ENCODE measurements at places on chromosomes 7 and 10. TPM values are rescaled to one million over a fixed set of nuclear protein-coding genes. Genes with fewer than 3 reads are reported as not detected.

GRCh38 chr10:108203905-108204527, 1039.5 kb upstream of the SORCS1 start:
- DNase-seq: no peak

DNA sequence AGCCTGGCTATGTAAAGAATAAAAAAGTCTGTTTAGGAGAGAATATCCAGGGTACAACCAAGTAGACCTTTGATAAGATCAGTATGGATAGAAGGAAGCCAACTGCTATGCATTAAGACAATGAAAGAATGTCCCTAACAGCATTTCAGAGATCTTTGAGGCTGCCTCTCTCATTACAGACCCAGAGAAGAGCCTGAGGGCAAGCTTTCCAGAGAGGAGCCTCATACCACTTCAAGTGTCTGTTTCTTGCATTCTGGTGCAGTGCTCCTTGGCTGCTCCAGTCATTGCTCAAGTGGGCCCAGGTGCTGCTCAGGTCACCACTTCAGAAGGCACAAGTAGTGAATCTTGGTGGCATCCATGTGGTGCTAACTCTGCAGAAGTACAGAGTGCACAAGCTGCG, 514.0 kb downstream of the PLXDC2 start:
- DNase-seq: no peak

DNA sequence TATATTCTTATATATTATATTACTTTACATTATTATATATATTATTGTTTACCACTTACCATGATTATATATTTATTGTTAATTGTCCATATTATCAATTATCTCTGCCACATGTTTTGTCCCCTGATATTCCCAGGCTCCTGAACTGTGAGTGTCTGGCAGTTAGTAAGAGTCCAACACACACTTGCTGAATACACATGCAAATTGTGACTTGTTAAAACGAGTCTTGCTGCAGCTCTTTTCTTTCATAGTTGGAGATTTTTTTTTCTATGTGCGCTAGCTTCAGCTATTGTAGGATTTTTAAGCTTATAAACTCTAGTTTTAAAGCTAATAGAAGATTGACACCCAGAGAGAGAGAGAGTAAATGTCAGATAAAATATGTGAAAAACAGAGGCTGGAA, 207.8 kb upstream of the FAM3C start:
- no peak for DNase-seq

GRCh38 chr10:45224219-45224841, 91.1 kb downstream of the OR13A1 start:
- no peak for DNase-seq

GRCh38 chr7:28607855-28608193, 195.5 kb downstream of the CREB5 start:
- no peak for DNase-seq

GRCh38 chr10:71561003-71561574, 158.5 kb downstream of the C10orf105 start:
- no peak for DNase-seq

- no peak for DNase-seq
Observed at GRCh38 chr10:76396134-76396533, 964.7 kb downstream of the LRMDA start.

DNA sequence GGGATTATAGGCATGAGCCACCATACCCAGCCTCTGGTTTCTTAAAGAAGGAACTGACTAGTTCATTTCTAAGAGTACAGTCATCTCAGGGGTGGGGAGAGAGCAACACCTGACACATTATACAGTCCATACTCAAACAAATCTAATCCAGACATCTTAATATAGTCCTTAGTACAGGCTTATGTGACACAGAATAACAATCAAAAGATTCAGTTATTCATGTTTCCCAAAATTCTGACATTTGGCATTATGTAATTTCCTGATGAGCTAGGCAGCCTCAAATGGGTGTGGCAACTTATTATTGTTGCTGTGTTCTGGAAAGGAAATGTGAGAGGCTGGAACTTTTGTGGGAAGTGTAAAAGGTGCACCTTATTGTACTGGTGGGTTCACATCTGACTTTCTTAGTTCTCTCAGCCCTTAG, 116.3 kb downstream of the WDFY4 start:
- no peak for DNase-seq

- no peak for DNase-seq
Observed at GRCh38 chr7:38411404-38411803, 138.0 kb upstream of the TARP start.

- DNase-seq: no peak
Observed at GRCh38 chr7:24069751-24070150, 214.2 kb upstream of the NPY start.

DNA sequence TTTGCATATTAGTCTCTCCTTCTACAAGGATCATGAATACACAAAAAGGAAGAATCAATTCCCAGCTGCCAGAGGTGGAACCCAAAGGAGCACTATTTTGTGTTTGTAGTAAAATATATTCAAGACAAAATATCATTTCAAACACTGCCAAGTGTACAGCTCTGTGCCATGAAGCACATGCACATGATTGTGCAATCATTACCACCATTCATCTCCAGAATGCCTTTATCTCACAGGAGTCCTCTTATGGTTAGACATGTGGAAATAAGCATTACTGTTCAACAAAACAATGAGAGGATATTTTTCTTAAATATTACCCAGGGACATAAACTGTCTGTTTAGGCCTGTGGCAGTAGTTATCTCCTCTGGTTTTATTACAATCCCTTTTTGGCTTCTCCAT, 151.4 kb upstream of the PPP1R3A start:
- DNase-seq: no peak

GRCh38 chr10:35705051-35705450, 63.0 kb upstream of the FZD8 start:
- DNase-seq: no peak

DNA sequence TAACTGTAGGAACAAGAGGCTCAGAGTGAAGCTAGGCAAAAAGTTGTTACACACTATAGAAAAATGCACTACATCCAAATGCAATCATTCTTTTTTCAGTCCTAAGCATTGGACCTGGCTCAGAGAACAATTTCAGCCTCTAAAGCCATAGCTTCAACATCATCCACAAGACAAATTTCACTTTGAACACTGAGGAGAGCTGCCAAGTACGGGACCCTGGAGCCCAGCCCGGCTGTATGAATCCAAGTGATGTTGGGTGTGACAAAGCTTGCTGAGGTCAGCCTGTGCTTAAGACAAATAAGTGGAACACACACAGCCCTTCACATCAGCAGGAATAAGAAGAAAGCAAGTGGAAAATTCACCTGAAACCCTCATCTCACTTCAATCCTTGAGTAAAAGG, 233.1 kb upstream of the PFKP start:
- no peak for DNase-seq

DNA sequence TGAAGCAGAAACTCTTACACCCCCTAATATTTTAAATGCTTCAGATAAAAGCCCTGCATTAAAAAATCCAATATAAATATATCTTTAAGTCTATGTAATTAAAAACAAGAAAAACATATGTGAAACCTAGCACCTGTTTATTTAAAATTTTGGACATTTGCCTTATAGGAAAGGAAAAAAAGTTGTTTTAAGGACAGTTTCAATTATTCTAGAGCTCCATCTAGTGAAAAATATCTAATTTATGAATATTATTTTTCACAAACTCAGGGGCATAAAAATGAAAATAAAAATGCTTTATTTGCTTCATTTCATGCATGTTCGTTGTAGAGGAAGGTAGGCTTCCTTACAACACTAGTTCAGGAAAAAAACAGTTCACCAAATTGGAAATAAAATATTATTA, 26.1 kb downstream of the ENKUR start:
- DNase-seq: no peak

- DNase-seq: no peak
Observed at GRCh38 chr10:52877451-52877850, 104.9 kb upstream of the MBL2 start.

DNA sequence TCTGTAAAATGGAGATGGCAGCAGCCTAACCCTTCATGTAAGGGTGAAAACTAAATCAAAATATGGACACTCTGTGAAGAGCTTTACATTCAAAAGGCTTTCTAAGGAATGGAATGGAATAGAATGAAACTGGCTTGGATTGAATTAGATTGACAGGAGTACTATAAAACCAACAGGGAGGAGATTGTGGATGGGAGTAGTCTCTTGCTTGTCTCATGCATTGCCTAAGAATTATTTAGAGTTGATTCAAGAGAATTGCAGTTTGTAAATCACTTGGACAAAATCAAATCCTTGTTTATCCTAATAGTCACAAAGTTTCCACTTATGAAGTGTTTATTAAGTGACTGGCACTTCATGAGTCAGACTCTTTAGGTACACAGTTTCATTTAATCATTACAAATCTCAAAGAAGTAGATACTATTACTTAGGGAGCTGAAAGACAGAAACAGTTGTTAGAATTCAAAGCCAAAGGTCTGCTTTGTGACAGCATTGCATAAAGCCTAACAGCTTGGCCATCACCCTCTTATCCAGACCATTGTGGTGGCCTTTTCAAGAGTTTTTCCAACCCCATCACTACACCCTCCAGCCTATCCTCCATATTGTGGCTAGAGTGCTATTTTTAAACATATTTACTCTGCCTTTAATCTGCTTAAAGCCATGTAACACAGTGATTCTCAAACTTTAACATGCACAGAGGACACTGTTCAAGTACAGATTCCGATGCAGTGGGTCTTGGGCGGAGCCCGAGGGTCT, 91.9 kb upstream of the GHITM start:
- no peak for DNase-seq

DNA sequence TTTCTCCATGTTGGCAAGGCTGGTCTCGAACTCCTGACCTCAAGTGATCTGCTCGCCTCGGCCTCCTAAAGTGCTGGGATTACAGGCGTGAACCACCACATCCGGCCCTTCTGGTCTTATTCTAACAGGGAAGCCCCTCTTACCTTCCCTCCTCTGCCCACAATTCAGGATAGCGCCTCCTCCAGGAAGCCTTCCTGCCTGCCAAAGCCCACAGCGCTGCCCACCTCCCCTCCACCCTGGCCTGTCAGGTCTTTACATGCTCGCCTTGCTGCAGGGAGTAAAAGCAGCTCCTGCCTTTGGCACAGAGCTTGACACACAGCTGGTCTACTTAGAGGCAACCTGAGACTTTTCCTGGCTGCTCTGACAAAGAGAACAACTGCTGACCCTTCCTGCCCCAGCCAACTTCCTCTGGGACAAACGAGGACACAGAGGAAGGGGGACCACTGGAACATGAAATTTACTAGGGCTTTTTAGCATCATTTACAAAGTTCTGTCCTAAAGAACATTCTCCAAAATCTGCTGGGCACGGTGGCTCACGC, 13.2 kb downstream of the MLXIPL start:
- no peak for DNase-seq

GRCh38 chr10:126919426-126919825, 14.2 kb downstream of the DOCK1 start:
- no peak for DNase-seq

GRCh38 chr7:130793855-130794618, 60.0 kb upstream of the KLF14 start:
- DNase-seq: no peak

GRCh38 chr10:42795701-42796100, 13.1 kb downstream of the BMS1 start:
- DNase-seq: no peak

- DNase-seq: no peak
Observed at GRCh38 chr7:89265631-89266030, 470.1 kb upstream of the TEX47 start.

- no peak for DNase-seq
Observed at GRCh38 chr10:78211561-78212051, 177.9 kb downstream of the RPS24 start.

DNA sequence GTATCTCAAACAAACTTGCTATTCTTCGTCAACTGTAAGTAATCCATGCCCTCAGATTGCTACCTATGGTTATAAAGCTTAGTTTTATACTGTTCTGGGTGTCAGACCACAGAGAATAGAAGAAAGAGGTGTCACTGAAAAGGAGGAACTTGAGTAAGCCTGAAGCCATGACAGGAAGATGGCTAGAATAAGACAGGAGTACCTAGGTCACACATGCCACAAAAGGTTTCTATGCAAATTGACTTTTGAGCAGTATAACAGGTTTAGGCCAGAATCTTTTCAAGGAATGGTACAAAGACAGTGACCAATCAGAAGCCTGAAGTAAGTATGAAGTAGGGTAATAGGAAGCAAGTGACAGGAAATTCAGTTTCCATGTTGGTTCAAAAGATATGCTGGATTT, 23.5 kb downstream of the FBXW4 start:
- DNase-seq: no peak

GRCh38 chr7:71912476-71912875, 499.7 kb downstream of the CALN1 start:
- no peak for DNase-seq

DNA sequence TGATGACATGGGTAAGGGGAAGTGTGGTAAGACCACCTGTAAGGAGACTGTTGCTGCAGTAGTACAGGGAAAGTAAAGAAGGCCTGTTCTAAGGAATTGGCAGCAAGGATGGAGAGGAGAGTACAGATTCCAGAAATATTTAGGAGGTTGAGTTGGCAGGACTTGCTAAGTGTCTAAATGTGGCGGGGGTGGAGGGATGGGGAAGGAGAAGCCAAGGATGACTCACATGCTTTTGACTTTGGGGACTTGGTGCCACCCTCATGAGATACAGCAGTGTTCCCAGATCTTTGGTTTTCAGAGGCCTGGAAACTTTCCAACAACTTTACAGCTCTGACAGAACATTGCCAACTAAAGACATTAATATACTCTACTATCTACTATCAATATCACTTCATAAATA, 45.4 kb downstream of the CDK6 start:
- no peak for DNase-seq

DNA sequence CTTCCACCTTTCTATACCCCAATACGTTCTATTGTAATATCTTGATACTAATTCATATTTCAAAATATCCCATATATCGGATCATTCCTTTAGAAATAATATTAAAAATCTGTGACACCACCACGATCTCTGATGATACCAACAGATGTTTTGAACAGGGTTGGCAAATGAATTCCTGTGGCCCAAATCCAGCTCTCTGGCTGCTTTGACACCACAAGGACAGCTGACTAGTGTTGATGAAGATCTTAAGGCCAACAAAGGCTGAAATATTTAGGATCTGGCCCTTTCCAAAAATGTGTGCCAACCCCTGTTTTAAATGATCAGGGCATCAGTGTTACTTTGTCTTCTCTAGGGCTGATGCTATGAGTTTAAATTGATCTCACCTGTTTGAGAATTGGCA, 380.7 kb upstream of the PFKP start:
- no peak for DNase-seq

KIF20B gene
- 13.4 TPM for total RNA-seq

EEPD1 gene
- total RNA-seq: 10.2 TPM

GSTK1 gene
- 96.2 TPM for total RNA-seq

CDHR1 gene
- 6.7 TPM for total RNA-seq

HMX3 gene
- not detected for total RNA-seq

LDB3 gene
- total RNA-seq: 3.4 TPM

NACAD gene
- total RNA-seq: 0.62 TPM

LRMDA gene
- not detected for total RNA-seq

ASB10 gene
- not detected for total RNA-seq

TWNK gene
- total RNA-seq: 5.1 TPM

ADIRF gene
- 74.4 TPM for total RNA-seq

ASNS gene
- total RNA-seq: 12.8 TPM

VIPR2 gene
- 0.18 TPM for total RNA-seq

SEMA3E gene
- 1.9 TPM for total RNA-seq

NPC1L1 gene
- 0.19 TPM for total RNA-seq

NPSR1 gene
- not detected for total RNA-seq
